Effector memory CD4-positive, alpha-beta T cell (primary cell): ENCODE measurements at places on chromosomes 6 and 20.

DNA sequence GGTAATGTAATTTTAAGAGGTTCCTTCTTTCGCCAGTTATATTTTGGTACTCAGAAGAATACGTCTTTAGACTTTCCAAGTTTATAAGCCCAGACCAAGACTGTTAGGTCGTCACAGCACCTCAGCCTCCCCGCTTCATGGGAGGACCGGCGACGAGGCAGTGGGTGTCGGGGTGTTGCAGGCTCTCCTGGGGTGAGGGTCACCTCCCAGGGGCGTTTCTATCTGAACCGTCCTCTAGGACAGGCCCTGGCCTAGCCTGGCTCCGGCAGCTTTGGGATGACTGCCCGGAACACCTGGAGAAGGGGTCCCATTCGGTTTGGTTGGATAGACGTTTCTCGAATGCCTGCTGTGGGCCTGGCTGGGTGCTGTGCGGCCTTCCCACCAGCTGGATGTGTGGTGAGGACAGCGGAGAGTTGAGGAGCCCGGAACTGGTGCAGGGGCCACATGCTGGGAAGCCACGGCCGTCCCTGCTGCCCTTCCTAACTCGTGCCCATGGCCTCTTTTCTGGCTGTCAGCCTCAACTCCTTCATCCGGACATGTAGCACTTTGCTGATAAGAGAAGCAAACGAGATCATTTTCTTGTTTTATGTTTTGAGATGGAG lies 1.1 kb downstream of the OSBPL2 start:
- H3K36me3 ChIP-seq, result peaks cover 9% of the 10 kb centered on the region
- peak overlapping the region; percentile 65 for H3K27ac ChIP-seq
- H3K27me3 ChIP-seq, result no peaks in the 10 kb centered on the region
- DNase-seq, result no peak
- H3K4me1 ChIP-seq, result peaks cover 8% of the 10 kb centered on the region
- H3K4me3 ChIP-seq, result peak overlapping the region; percentile 53

GRCh38 chr20:24530131-24530680 lies 60.8 kb downstream of the SYNDIG1 start:
- no peak overlapping the region for H3K4me3 ChIP-seq
- no peaks in the 10 kb centered on the region for H3K27me3 ChIP-seq
- H3K27ac ChIP-seq, result no peak overlapping the region
- no peak for DNase-seq
- no peaks in the 10 kb centered on the region for H3K36me3 ChIP-seq

DNA sequence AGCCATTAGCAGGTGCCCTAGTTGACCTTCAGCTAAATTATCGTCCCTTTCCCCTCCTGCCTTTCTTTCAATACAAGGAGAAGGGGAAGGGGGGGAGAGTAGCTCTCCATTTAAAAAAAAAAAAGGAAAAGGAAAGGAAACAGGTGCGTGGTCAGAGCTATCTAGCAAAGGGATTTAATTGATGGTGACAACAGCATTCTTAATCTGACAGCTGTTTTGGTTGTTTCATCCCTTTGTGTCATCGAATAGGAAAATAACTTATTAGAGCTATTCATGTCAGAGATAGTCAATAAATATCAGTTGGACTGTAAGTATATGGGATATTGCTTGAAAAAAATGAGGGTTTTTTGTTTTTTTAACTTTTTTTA lies 195.2 kb upstream of the SASH1 start:
- no peaks in the 10 kb centered on the region for H3K36me3 ChIP-seq
- no peak for DNase-seq
- H3K27me3 ChIP-seq, result no peaks in the 10 kb centered on the region
- H3K27ac ChIP-seq, result peak overlapping the region; percentile 29
- H3K4me3 ChIP-seq, result no peak overlapping the region

DNA sequence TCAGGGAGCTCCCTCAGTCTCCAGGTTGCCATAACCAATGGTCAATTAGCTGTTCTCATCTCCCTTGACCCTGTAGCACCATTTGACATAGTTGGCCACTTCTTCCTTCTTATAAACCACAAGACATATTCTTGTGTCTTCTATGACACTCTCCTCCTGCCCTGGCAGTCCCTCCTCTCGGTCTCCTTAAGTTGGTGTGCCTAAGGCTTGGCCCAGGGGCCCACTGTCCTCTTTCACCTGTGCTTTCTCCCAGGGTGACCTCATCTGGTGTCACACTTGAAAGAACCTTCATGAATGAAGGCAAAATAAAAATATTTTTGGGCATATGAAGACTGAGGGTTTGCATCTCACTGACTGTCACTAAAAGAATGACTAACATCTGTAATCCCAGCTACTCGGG lies 9.7 kb upstream of the ADGRF5 start:
- no peaks in the 10 kb centered on the region for H3K4me1 ChIP-seq
- no peaks in the 10 kb centered on the region for H3K36me3 ChIP-seq
- no peak overlapping the region for H3K27ac ChIP-seq

DNA sequence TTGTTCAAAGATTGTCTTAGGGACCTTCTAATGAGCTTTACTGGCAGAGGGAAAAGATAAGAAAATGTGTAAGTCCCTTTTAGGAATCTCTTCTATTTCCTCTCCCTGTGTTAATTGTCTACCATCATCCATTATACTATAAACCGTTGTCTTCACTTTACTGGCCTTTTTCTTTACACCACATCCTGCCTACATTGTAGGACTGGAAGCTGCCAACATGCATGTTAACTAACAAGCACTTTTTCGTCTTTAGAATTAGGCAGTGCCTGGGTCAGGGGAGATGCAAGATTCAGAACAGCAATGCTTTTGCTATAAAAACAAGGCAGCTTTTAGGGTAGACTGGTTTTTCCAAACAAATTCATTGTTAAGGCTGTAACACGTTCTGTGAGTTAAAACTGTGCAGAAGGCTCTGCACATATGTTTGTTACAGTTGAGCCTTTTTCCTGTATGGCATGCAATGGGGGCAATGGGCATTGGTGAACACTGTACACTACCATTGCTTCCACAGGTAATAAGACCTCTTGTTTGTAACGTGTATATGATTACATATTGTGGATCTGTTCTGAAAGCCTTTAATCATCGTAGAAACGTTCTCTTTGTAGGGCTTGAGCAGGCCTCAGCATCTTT lies 10.9 kb upstream of the PKIG start:
- no peak for DNase-seq
- no peak overlapping the region for H3K4me3 ChIP-seq
- H3K27me3 ChIP-seq, result no peaks in the 10 kb centered on the region
- H3K4me1 ChIP-seq, result no peaks in the 10 kb centered on the region
- H3K36me3 ChIP-seq, result no peaks in the 10 kb centered on the region
- H3K27ac ChIP-seq, result no peak overlapping the region

GRCh38 chr6:109456111-109456583 lies 575 bp upstream of the MICAL1 start:
- H3K36me3 ChIP-seq, result peaks cover 13% of the 10 kb centered on the region
- H3K27ac ChIP-seq, result peak overlapping the region; percentile 97
- peaks cover 30% of the 10 kb centered on the region for H3K4me1 ChIP-seq
- peak overlapping the region; percentile 84 for H3K4me3 ChIP-seq

GRCh38 chr20:61938839-61939690 lies 126.6 kb downstream of the TAF4 start:
- H3K27me3 ChIP-seq, result no peaks in the 10 kb centered on the region
- DNase-seq, result no peak
- no peaks in the 10 kb centered on the region for H3K4me1 ChIP-seq
- H3K4me3 ChIP-seq, result no peak overlapping the region
- H3K27ac ChIP-seq, result no peak overlapping the region

DNA sequence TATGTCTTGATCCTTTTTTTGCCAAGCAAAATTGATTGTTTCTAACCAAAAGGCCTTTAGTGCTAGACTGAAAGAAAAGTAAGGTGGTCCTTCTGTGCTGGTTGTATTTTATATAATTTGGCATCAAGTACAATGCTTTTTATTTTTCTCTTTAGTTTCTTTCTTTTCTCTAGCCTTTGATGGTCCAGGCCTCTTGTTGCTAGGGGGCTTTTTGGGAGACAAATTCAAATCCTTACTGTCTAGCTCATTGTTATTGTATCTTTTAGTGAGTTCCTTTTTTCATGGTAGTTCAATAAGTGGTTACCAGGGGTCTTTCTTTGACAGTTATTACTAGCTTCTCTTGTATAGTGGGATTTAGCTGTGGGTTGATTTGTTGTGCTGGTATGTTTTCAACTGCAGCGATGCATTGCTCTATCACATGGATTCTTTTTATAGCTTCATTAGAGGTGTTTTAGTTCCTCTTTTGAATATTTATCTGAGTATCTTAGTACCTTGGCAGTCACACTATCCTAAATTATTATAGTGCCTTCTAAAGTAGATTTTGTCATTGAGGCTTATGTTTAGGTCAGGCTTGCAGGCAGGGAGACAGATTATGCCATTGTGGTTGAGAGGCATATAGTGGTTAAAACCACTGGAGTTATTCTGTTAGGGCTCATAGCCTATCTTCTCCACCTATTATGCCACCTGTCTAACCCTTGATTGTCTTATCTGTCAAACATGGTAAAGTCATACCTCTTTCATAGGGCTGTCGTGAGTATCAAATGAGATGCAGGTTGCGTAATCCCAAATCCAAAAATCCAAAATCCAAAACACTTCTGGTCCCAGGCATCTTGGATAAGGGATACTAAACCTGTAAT lies 49.5 kb downstream of the KCNS1 start:
- no peak overlapping the region for H3K4me3 ChIP-seq
- H3K4me1 ChIP-seq, result peaks cover 57% of the 10 kb centered on the region
- no peaks in the 10 kb centered on the region for H3K27me3 ChIP-seq
- no peak for DNase-seq

GRCh38 chr6:159086033-159086618 lies 41.3 kb upstream of the TAGAP start:
- H3K27me3 ChIP-seq, result no peaks in the 10 kb centered on the region
- no peaks in the 10 kb centered on the region for H3K36me3 ChIP-seq
- DNase-seq, result no peak

DNA sequence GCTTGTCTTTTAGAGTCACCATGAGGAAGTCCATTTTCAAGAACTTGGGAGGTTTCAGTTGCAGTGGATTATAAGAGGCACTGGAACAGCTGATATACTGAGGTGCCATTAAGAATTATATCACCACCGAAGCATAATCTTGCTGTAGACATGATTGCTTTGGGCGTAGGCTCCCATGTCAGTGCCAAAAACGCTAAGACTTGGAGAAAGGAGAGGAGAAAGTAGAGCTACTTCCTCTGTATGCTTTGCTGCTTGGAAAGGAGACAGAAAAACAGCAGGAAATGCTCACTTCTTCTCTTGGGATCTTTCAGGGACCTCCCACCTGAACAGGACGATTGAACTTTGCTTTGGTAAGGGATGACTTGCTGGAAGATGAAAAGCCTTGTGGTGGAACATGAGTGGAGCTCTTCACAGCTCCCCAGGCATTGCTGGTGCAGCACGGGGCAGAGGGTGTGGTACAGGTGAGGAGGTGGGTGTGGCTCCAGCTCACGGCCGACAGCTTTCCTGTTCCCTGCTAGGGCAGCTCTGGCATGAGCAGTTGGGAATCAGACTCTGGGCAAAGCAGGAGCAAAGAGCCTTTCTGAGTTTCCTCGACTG lies 190.4 kb upstream of the JAG1 start:
- H3K4me3 ChIP-seq, result no peak overlapping the region
- DNase-seq, result no peak
- H3K36me3 ChIP-seq, result no peaks in the 10 kb centered on the region

- H3K27ac ChIP-seq, result no peak overlapping the region
- no peaks in the 10 kb centered on the region for H3K4me1 ChIP-seq
- H3K4me3 ChIP-seq, result no peak overlapping the region
These were observed 278.3 kb upstream of the PLCB4 start for GRCh38 chr20:8790442-8791074.

DNA sequence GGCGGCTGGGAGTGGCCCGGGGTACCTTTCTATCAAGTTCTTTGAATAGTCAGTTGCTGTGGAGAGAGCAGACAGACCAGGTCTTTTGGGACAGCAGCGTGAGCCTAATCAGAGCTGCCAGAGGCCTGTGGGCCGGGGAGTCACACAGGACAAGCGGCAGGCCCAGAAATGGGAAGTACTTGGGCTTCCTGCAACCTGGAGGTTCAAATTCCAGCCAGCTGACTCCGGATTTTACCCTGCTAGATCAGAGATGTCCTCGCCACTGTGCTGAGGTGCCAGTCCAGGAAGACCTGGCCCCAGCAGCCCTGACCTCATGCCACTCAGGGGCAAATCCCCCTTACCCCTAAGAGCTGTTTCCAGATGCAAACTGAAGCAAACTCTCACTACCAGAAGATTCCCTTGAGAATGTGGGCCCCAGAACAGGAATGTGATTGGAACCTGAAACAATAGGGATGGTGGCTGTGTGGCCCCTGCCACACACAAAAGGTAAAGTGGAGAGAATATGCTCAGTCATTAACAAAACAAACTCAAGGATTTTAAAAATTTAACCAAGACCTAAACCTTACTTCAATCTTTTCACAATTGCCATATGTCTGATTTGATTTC lies 9.7 kb downstream of the BEND3 start:
- DNase-seq, result no peak
- H3K36me3 ChIP-seq, result no peaks in the 10 kb centered on the region
- H3K4me3 ChIP-seq, result no peak overlapping the region
- H3K27ac ChIP-seq, result no peak overlapping the region

GRCh38 chr20:4127344-4127743 lies 112.0 kb upstream of the RNF24 start:
- H3K27me3 ChIP-seq, result no peaks in the 10 kb centered on the region
- no peak overlapping the region for H3K27ac ChIP-seq
- DNase-seq, result no peak
- H3K4me1 ChIP-seq, result no peaks in the 10 kb centered on the region
- H3K36me3 ChIP-seq, result no peaks in the 10 kb centered on the region

DNA sequence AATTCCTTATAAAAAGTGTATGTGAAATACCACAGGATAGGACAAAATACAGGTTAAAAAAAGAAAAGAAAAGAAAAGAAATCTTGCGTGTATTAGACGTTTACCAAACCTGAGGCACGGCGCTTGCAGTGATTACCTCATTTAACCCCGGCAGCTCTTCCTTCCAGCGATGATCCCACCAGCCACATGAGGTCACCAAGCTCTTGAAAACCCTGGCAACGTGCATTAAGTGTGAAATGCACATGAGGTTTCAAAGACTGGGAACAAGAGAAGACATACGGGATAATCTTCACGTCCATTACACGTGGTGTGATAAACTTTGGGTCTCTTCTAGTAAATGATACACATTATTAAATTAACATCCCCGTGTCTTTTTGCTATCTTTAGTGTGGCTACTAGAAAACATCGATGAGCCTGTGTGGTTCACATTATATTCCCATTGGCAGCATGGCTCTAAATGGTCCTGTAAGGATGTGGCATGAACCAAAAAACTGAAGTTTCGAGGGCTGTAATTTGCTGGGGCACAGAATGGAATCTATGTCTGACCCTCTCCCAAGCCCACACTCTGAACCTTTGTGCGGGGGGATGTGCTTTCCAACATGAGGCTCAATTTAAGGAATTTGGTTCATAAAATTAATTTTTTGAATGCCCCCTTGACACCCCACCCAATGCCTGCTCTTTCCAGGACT lies 59.2 kb upstream of the THBS2 start:
- no peak for DNase-seq
- H3K27me3 ChIP-seq, result no peaks in the 10 kb centered on the region
- no peaks in the 10 kb centered on the region for H3K36me3 ChIP-seq
- no peak overlapping the region for H3K4me3 ChIP-seq
